ENCODE measurements at places on chromosomes 2 and 18. TPM values are rescaled to one million over a fixed set of nuclear protein-coding genes. Genes with fewer than 3 reads are reported as not detected.

DNA sequence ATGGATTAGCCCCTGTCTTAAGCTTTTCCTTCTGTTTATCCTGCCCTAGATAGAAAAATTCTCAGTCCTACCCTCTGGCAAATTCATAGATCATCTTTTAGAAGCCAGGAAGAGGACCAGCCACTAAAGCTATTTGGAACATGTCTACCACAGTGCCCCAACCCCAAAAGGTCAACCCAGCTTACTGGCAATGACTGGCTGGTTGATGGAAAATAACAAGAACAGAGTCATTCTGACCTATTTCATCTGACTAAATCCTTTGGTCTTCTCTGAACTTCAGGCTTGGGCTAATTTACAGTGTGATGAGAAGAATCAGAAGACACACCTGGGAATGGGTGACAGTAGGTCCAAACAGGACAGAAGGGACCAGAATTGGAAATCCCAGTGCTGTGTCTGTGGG lies 227.3 kb upstream of the CCDC68 start:
- no peak for DNase-seq

MARCO gene
- 13.7 TPM for total RNA-seq

CYP27A1 gene
- total RNA-seq: 37.8 TPM

IKZF2 gene
- 16.2 TPM for total RNA-seq

DNA sequence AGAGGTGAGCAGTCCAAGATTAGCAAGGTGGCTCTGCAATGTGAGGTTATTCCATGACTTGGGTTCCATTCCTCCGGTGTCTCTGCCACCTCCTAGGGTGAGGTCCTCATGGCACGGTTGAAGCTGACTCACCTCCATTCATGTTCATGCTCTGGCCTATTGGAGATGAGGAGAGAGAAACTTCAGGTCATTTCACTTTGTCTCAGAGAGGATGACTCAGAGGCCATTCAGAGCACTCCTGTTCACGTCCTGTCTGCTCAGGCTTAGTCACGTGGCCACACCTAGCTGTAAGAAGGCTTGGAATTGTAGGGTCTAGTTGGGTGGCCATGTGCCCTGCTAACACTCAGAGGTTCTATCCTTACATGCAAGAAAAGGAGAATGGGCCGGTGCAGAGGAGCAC lies 67.5 kb upstream of the MBOAT2 start:
- no peak for DNase-seq

DNA sequence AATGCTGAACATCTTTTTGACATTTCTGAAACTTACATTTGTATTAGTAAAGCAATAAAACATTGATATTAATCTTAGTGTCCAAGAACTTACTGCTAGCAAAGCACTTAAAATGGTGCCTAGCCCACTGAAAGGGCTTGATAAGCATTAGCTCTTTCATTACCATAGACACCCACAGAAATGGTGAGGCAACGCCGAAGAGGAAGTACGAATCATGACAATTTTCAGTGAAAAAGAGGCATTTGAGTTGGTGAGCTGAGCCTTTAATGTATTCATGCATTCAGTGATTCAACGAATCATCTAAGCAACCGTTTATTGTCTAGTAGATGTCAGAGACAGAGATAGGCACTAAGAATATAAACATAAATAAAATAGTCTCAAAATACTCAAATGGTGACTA lies 101.1 kb downstream of the PIGN start:
- DNase-seq: no peak

DNA sequence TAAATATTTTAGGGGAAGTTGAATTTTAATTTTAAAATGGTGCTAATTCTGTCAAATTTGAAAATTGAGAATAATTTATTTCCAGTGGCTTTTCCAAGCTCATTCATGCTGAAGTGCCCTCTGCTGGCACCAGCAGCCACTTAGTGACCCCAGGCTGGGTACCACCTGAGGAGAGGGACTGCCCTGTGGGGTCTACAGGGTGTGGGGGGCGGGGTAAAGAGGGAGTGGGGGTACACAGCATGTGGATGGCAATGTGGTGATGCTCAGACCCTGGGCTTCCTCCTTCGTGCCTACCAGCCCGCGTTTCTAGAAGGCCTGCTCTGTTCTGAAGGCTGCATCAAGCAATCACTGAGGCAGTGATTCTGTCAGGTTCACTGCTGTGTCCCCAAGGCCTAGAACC lies 45.1 kb upstream of the SCLY start:
- DNase-seq: no peak

GRCh38 chr18:13211534-13211933 lies 7.0 kb upstream of the LDLRAD4 start:
- no peak for DNase-seq

DNA sequence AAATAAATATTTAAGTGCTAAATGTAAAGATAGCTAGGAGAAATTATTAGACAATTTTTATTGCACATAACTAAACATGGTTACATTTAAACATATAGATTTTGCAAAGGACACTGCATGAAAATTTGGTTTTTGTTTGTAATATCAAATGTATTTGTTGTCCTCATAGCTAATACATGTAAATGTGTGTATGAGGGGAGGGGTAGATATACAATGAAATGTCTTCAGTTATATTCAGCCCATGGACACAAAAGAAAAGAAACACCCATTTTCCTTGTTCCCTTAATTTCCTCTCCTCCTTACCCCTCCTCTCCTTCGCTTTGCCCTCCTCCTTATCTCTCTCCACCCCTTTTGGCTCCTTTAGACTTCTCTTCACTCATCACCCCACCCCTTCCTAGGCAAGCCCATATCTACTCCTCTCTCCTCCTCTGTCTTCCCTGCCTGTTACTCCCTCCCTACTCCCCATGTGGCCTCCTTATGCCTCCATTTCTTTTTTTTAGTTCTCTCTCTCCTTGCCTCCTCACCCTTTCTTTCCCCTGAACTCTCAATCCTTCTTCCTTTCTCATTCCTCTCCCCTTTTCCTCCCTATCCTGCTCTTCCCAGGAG lies 1.4 kb downstream of the COL3A1 start:
- DNase-seq: peak; percentile 25

- no peak for DNase-seq
Measured at GRCh38 chr2:43218155-43218701, 8.2 kb downstream of the ZFP36L2 start.

DNA sequence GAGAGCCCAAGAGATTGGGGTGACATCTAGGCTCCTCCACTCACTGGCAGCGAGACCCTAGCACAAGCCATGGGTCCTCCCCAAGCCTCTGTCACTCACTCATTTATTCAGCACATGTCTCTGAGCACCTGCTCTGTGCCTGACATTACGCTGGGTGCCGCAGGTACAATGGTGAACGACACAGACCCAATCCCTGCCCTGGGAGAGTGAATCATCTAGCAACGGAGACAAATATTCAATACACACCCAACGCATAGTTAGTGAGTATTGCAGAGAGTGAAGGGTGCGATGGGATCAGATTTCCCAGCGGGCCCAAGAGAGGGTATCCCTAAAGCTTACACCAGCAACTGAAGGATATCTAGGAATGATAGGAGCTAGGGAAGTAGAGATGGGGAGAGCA lies 45.5 kb downstream of the ZFP36L2 start:
- no peak for DNase-seq

FEV gene
- total RNA-seq: not detected

DCDC2C gene
- 6.6 TPM for total RNA-seq

- no peak for DNase-seq
Measured at GRCh38 chr2:142139384-142139783, 8.6 kb upstream of the LRP1B start.

IL1F10 gene
- not detected for total RNA-seq

- DNase-seq: no peak
Measured at GRCh38 chr2:224820283-224820991, 104.3 kb upstream of the CCDC195 start.

- DNase-seq: no peak
Measured at GRCh38 chr2:32633040-32633439, 5.2 kb downstream of the TTC27 start.

DNA sequence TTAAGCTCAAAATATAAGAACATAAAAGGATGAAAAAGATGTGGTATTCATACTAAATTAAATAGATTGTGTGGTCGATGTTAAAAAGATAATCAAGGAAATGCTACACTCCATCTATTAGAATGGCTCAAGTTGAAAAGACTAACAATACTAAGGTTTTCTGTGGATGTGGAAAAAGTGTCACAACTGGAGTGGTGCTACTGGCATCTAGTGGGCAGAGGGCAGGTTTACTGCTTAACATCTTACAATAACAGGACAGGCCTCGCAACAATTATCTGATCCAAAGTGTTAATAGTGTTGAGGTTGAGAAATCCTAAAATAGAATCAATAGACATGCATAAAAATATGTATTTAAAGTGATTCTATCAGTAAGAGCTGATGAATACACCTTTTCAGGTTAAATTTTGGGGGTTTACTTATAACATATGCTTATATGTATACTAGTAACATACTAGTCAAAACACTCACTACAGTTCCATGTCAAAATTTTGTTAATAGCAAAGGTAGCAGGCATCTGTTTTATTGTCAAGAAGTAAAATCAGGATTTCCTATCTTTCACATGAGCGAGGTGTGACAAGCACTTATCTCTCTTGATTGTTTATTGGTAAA lies 91.5 kb upstream of the TMEFF2 start:
- DNase-seq: no peak

DNA sequence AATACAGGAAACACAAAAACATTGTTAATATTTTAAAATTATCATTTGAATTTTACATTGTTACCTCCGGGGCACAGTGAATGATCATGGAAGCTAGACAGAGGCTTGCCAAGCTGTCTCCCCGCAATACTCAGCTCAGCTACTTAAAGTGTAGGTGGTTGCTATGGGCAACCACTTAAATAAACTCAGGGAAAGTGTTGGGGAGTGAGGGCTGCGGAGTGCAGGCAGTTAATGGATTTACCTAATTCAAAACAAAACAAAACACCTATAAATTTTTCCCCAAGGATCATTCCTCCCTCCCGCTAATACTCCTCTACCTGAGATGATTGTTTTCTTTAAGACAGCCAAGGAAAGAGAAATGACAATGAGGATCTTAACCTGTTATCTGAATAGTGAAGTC lies 349.5 kb downstream of the TGIF1 start:
- no peak for DNase-seq

DNA sequence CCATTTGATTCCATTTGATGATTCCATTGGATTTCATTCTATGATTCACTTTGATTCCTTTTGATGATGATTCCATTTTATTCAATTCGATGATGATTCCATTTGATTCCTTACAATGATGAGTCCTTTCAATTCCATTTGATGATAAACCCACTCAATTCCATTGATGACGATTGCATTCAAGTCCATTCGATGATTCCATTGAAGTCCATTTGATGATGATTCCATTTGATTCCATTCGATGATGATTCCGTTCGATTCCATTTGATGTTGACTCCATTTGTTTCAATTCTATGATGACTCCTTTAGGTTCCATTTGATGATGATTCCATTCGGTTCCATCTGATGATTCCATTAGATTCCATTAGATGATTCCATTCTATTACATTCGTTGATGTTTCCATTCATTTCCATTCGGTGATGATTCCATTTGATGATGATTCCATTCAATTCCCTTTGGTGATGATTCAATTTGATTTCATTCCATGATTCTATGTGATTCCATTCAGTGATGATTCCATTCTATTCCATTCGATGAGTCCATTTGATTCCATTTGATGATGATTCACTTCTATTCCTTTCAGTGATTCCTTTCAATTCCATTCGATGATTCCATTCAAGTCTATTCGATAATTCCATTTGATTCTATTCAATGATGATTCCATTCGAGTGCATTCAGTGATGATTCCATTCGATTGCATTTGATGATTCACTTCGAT lies 1106.0 kb downstream of the RPIA start:
- DNase-seq: no peak

- DNase-seq: no peak
Measured at GRCh38 chr2:60067006-60067405, 486.4 kb downstream of the BCL11A start.

- no peak for DNase-seq
Measured at GRCh38 chr18:46051731-46052461, 20.2 kb downstream of the PSTPIP2 start.

DNA sequence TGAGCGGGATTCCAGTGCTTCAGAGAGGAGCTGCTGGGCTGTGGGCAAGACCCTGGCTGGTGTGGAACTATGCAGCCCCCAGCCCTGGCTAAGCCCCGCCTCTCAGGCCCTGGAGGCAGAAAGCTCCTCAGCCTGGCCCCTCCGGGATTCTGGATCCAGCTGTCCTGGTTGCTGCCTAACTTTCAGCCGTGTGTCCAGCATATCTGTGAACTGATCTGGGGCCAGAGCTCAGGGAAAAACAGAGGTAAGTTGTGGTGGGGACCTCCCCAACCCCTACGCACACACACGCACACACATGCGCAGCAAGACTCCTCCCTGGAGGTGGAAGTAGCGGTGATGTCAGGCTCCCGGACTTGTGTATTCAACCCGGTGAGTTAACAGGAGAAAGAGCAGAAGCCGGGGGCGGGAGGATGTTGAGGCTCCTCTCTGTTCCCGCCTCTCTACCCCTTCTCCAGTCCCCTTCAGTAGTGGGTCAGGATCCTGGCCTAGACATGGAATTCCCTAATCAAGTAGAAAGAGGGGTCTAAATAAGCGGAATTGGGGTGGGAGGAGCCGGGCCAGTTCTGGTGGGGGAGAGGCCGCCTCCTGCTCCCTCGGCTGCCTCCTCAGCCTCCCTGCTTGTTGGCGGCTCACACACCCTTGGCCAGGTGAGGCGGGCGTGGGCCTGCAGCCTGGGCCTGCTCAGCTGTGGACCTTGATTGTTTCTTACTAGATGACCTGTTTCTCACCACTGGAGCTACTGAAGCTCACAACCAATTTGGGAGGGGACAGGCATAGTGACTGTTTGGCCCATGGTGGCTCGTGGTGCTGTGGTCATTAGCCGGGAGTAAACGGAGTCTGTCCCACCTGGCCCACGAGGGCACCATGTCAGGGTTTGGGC lies 33.4 kb downstream of the SIX2 start:
- no peak for DNase-seq

- DNase-seq: no peak
Measured at GRCh38 chr2:8234253-8234652, 447.6 kb upstream of the ID2 start.

DNA sequence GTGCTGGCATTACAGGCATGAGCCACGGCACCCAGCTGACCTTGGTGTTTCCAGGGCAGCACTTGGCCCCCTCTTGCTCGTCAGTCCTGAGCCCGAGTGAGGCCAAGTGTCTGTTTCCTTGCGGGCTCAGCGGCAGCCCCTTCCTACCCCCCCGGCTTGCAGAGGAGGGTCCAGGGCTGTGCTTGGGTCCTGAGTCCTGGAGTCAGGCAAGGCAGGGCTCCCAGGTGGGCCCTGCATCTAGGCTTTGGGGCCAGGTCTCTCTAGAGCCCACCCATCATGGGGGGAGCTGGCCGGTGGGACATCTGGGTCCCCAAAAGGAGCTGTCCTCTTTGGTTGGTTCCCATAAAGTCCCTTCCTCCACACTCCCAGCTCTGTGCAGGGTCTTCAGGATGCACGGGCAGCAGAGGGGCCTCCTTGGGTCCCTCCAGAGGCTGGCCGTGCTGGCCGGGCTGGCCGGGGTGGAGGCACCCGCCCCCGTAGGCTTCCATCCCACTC lies 63.7 kb upstream of the HPCAL1 start:
- no peak for DNase-seq

BOLL gene
- total RNA-seq: not detected

GRCh38 chr18:70295192-70296188 lies 6.6 kb downstream of the SOCS6 start:
- no peak for DNase-seq

GRCh38 chr2:135783439-135783838 lies 41.8 kb downstream of the UBXN4 start:
- no peak for DNase-seq

- no peak for DNase-seq
Measured at GRCh38 chr18:21453511-21453901, 147.0 kb downstream of the ESCO1 start.

- no peak for DNase-seq
Measured at GRCh38 chr2:236875906-236876505, 209.7 kb upstream of the COPS8 start.

All from thoracic aorta (tissue), 2 donors.